Activated CD8-positive, alpha-beta memory T cell treated with anti-CD3 and anti-CD28 coated beads for 36 hours (primary cell): ENCODE measurements at places on chromosomes 3 and 15. TPM values are rescaled to one million over a fixed set of nuclear protein-coding genes. Genes with fewer than 3 reads are reported as not detected.

Gene MUSTN1
- not detected for total RNA-seq

Gene SLC24A5
- total RNA-seq, result not detected

Gene LRRC15
- total RNA-seq, result not detected

Gene TM6SF1
- 2.6 TPM for total RNA-seq

Gene UBA3
- total RNA-seq, result 82.1 TPM
